ENCODE measurements at places on chromosomes 6 and 20.

GRCh38 chr20:64129146-64129782 is 21.9 kb upstream of the NPBWR2 start:
- no peak for DNase-seq

DNA sequence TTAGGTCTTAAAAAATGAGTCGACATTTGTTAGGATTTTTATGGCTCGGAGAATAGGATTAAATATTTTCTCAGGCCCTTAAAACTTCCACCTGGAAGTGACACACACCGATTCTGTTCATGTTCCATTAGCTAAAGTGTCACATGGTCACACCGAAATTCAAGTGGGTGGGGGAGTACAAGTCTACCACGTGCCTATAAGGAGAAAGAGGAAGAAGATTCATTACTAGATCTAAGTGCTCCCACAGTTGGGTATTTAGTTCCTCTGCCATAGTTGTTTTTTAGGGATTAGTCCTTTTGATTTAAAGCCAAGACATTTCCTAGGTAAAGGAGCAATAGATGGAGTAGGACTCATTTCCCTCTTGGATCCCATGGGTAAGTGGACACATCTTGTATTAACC is 4.9 kb upstream of the TOX2 start:
- DNase-seq = no peak

- DNase-seq = no peak
These were observed 10.8 kb upstream of the GMPR start for GRCh38 chr6:16227605-16228004.

DNA sequence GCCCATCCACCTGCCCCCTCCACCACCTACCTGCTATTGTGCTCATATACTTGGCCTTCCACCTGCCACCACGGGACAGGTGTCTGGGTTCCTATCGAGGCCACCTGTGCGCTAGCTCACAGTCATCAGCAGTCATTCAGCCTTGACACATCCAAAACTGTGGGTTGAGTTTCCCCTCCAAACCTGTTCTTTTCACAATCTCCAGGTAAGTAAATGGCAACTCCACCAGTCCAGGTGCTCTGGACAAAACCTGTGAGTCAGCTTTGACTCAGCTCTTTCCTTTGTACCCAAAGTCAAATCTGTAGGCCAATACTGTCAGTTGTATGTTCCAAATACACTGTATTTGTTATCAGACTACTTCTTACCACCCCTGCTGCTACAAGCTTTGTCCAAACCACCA is 52.6 kb downstream of the SPTLC3 start:
- DNase-seq = no peak

- no peak for DNase-seq
These were observed 40.0 kb downstream of the EFCAB8 start for GRCh38 chr20:32898729-32899128.

- DNase-seq = no peak
These were observed 2.2 kb downstream of the ASXL1 start for GRCh38 chr20:32360333-32360634.
